ENCODE measurements at places on chromosomes 7 and 10.

- DNase-seq = no peak
Observed at GRCh38 chr7:94530109-94530508, 20.5 kb downstream of the CASD1 start.

DNA sequence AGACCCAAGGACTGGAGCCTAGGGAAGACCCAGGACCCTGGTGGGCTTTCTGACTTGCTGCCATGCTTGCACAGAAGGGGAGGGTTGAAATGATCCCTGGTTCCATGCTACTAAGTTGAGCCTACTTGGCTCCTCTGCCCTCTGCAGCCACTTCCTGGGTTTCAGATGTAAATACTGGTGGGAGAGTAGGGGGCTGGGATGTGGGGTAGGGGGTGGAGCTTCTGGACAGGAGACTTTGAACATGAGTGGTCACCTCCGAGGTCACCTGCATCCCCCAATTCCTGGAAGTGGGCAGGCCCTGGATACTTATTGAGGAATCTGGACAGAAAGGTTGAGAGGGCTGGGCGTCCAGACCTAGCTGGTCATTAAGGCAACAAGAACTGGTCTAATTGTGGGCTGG is 2.9 kb upstream of the ZMIZ1 start:
- DNase-seq = no peak

GRCh38 chr10:17007418-17007770 is 122.2 kb downstream of the CUBN start:
- no peak for DNase-seq

DNA sequence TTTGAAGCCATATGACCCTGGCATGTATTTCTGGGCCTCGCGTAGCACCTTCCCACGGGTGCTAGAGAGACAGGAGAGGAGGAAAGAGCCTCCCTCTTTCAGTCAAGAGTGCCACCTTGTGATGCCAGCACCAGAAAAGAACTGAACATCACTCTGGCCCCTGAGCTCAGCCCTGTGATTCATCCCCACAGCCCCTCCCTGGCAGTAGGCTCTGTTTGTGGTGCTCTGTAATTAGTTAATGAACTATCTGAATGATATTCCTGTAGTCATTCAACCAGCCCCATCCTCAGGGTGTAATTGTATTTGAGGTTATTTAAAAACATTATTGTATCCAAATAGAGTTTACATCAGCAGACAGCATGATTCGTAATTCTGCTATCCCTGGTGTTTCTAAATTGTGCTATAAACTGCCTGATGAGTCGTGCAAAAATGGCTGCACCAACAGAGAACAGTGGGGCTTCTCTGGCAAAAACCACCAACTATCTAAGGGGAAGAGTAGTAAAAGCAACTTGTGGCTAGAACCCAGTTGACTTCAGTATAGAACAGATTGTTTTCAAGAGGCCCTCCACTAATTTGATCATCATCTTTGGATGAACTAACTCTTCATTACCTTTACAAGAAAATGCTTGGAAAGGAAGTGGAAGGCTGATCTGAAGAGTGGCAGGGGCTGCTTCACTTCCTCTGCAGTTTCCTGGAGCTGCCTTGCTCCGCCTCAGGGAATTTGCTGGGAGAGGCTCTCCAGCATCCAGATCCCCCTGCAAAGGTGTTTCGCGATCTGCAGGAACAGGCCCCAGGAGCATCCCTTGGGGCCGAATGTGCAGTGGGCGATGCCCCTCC is 23.7 kb upstream of the TIAL1 start:
- peak; percentile 67 for DNase-seq

DNA sequence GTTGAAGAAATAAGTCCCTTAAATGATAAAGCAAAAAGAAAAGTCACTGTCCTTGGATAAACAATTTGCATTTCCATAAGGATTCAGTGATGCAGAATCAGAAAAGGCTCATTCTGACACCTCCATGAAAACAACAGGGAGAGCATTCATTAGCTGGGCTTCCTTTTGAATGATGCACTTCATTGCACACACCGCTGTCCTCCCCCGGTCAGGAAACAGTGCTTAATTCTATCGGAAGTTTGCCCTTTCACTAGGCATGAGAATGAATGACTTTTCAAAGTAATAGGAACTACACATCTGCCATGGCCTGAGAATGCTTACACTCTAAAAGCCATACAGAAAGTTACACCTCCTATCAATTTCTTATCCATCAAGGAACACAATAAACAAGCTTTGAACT is 4.2 kb downstream of the PCDH15 start:
- DNase-seq = no peak

GRCh38 chr7:87218796-87219544 is 562 bp downstream of the TMEM243 start:
- peak; percentile 48 for DNase-seq

- peak; percentile 53 for DNase-seq
Observed at GRCh38 chr7:105267244-105267643, 121.5 kb downstream of the SRPK2 start.

GRCh38 chr10:79255007-79255507 is 92.2 kb upstream of the PPIF start:
- DNase-seq = peak; percentile 87

GRCh38 chr10:107984149-107984548 is 819.6 kb upstream of the SORCS1 start:
- no peak for DNase-seq

GRCh38 chr7:431658-432111 is 88.0 kb downstream of the PDGFA start:
- DNase-seq = peak; percentile 98

- no peak for DNase-seq
Observed at GRCh38 chr7:5470816-5471215, 47.2 kb upstream of the TNRC18 start.

GRCh38 chr7:156487811-156488533 is 152.6 kb upstream of the RNF32 start:
- no peak for DNase-seq

GRCh38 chr7:54813398-54813797 is 54.4 kb upstream of the SEC61G start:
- peak; percentile 95 for DNase-seq

DNA sequence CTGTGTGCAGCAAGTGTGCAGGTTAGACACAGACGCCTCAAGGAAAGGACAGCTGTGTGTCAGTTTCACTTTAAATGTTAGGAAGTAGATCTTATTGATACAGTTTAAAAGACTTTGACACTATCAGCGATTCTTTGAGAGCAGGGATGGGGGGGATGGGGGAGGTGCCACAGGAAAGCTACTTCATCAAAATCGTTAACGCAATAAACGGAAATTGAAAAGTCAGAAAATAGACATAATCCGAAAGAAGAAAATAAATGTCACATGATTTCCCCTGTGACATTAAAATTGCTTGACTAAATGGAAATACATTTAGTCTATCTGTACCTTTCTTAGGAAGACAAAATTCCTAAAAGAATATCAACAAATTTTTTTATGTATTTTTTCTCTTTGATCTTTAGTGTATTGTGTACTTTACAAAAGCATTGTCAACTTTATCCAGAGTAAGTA is 476 bp upstream of the ZNF33B start:
- no peak for DNase-seq

GRCh38 chr7:154469652-154470051 is 417.5 kb downstream of the DPP6 start:
- no peak for DNase-seq

GRCh38 chr10:16020836-16021235 is 160.5 kb upstream of the MINDY3 start:
- no peak for DNase-seq

DNA sequence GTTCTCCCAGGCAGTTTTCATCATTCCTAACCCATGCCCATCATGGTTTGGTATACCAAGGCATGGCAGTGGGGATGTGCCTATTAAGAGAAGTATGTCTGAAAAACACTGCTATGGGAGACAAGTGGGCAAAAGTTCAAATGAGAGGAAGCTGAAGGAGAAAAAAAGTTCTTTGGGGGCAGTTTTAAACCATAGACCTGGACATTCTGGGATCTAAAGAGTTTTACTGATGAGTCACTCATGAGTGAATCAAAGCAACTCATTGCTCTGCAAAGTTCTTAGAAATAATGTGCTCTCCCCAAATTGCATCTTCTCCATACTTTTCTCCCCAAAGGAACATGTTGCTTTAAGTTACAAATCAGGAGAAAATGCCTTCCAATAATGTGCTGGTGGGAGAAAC is 256.9 kb upstream of the MTPN start:
- no peak for DNase-seq

DNA sequence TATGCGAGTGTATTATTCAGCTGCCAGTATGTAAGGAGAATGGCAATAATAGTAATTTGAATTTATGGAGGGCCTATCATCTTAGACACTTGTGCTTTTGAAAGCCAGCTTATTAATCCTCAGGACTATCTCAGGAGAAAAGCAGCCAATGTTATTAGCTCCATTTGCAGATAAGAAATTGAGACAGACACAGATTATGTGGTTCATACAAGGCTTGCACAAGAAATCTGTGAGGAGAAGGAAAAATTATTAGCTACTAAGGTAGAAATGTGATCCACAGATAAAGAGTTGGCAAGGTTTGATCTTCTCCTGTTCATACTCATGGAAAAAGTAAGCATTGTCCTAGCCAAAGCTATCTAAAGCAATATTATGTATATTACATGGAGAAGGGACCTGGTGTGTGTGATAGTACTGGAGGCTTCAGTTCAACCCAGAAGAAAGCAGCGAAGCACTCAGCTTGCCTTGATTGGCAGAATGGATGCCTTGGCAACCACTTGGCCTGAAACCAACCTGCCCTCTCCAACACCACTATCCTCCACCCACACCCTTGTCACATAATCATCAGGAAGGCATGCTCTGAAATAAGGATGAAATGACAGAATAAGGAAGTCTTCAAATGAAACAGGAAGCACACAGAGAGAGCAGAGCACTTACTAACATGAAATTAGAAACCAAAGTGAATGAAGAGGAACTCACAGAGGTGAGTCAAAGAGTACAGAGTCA is 18.0 kb downstream of the MACC1 start:
- DNase-seq = peak; percentile 72

- DNase-seq = no peak
Observed at GRCh38 chr7:155071121-155071651, 1.1 kb downstream of the HTR5A start.

DNA sequence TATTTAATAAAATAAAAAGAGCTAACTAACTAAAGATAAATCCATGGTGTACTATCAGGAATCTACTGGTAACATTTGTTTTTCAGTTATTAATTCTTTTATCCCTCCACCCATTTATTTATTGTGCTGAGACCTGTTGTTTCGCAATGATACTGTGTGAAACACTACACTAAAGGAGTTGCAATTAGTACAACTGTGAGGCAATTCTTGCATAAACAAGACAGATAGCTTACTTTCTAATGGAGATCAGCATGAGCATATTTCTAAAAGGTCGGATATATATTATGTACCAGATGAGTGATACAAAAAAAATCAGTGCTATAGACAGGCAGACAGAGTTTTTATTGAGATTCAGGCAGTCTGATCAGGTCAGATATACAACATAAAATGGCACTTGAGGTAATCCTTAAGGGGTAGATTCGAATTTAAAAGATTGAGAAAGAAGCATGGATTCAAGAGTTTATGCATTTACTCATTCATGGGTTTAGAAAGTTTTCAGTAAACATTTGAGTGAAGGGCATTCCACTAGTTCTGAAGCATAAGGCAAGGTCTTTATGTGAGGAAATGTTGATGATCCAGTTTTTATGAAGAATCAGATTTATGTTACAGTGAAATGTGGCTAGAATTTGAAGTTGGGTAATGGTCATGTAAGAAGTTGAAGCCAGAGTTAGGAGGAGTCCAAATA is 147.6 kb downstream of the POLR1F start:
- peak; percentile 64 for DNase-seq

DNA sequence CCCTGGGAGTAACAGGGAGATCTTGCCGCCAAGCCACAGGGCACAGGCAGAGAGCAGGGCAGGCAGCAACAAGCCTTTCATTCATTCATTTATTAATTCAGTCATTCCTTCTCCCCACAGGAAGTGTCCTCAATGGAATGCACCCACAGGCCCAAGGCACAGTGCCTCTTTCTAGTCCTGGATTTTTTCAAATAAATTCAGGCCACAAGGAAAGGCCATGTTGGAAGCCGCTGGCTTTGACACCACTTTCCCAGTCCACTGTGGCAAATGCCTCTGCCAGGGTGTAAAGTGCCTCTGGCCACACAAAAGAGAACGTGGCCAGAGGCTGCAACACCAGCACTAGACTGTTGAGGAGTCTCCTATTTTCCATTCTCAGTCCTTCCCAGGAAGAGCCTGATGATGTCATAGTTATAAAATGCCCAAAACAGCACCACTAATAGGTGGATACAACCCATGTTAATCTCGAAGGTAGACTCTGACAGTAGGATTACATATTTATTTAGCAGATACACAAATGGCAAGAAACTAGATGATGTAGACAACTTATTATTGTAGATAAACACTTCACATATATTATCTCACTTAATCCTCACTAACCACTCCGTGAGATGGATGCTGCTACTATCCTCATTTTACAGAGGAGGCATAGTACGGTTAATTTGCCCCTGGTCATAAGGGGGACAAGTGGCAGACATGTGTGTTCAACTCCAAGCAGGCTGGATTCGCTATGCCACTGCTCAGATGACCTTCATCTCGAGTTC is 5.5 kb downstream of the JAZF1 start:
- no peak for DNase-seq

- DNase-seq = no peak
Observed at GRCh38 chr10:97378933-97379921, 21.9 kb downstream of the RRP12 start.

GRCh38 chr7:127303102-127303501 is 50.4 kb upstream of the GRM8 start:
- no peak for DNase-seq

DNA sequence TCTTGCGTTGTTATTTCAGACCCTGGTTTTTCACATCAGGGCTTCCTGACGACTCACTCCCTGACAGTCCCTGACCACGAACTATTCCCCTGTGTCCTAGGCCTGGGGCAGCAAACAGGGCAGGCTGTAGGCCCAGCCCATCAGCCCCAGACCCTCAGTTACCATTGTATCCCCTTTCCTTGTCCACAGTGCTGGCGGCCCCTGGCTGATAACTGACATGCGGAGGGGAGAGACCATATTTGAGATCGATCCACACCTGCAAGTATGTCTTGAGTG is 50.5 kb upstream of the TRIM8 start:
- DNase-seq = no peak

DNA sequence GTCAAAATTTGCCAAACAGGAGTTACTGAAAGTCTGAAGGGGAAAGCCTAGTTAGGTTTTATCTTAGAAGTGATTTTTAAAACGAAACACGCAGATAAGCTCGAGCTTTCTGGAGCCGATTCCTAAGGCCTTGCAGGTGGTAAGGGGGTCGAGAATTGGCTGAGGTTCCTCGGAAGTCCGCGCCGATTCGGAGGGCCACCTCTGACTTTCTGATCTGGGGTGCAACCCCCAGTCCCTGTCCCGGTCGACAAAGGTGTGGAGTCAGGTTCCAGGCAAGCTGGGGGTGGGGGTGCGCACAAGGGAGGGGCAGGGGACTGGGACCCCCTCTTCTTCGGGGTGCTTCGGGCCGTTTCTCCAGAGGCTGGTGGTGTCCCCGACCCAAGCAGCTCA is 701 bp upstream of the CUL1 start:
- DNase-seq = peak; percentile 18

- DNase-seq = no peak
Observed at GRCh38 chr7:22447762-22448161, 52.2 kb downstream of the STEAP1B start.

DNA sequence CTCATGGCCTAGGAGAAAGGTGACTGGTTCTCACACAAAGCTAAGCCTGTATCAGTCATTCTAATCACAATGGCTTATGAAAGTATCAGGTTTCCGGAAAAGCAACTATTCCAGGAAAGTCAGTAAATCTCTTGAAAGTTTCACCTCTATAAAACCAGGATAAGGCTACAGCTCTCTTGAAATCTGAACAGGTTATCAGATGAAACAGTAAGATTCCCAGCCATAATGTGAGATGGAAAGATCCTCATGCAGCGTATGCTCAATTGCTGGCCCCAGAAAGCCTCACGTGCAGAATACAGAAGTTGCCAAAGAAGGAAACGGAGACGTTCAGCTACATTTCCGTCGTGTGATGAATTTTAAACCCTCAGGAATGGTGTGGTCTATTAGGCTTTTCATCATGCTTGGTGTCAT is 90.0 kb downstream of the PFKFB3 start:
- no peak for DNase-seq

Measured in myocyte (in vitro differentiated cells).